ENCODE measurements at places on chromosomes 11 and 22.

GRCh38 chr11:7281809-7282208 is 30.1 kb downstream of the SYT9 start:
- DNase-seq = no peak

DNA sequence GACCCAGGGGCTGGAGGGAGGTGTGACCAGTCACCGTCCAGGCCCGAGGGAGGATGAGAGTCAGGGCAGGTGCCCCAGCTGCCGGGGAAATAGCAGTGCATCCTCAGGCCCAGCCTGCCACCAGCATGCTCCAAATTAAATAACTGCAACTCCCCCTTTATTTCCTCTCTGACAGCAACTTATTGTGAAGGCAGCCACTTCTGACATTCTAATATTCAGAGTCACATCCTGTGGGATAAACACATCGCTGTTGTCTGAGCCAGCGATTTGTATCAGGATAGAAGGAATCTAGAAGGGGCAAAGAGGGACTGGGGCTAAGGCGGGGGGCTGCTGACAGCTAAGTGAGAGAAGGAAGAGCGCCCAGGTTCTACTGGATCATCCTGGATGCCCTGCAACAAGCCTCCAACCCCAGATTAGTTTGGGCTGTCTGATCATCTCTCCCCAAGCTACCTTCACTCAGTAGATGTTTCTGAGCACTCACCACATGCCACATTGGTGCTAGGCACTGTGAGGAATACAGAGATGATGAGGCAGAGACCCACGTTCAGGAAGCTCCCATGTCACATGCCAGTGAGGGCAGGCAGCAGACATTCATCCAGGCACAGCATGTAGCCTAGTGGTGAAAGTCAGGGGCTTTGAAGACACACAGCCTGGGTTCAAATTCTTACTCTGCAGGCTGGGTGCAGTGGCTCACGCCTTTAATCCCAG is 214.1 kb downstream of the BUD13 start:
- no peak for DNase-seq

DNA sequence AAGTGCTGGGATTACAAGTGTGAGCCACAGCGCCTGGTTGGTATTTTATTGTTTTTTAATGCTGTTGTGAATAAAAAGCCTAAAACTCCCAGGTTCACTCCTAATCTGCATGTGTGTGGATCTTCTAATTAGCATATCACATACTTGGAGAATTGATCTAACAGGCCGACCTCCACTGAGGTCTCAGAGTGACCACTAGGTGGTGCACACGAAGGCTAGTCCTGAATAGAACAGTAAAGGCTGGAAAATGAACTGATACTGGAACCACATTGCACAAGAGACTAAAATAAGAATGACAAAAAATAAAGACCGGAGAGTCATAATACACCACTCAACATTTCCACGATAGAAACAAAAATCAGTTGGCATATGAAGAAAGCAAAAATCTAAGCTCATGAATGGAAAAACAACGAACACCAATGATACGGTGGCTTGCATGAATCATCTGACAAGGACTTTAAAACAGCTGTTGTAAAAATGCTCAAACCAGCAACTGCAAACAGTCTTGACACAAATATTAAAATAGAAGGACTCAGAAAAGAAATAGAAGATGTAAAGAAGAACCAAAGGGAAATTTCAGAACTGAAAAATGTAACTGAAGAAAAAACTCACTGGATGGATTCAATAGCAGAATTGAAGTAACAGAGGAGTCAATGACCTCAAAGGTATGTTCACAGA is 19.2 kb downstream of the PIM3 start:
- no peak for DNase-seq

DNA sequence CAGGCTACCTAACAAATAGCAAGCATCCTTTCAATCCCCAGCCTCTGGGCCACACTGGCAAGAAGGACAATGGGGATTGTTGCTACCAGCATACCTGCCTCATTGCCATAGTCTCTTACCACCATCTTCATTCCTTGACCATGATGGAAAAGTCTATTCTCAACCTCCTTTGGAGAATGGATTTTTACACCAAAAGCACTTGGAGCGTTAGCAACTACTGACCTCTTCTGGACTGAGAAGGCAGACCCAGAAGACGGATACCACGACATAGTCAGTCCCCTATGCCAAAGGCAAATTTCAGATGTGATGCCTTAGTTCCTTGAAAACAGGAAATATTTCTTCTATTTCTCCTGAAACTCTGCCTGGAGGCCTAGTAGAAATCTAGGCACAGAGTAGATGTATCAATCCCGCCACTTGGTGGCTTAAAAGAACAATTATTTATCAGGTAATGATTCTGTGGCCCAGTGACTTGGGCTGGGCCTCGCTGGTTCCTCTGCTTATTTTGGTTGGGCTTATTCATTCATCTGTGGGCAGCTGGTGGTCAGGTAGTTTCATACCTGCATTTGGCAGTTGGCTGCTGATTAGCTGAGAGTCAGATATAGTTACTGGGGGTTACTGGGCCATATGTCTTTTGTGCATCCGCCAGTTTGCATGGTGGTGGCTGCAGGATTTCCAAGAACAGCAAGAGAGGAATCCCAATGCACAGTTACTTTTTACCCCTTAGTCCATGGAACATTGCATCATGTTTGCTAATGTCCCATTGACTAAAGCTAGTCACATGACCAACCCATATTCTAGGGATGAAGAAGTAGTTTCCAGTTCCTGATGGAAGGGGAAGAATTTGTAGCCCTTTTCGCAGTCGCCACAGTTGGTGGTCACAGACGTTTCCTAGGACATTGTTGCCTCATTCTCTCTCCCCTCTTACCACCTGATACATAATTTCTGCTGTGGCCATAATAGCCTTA is 75.2 kb downstream of the DHCR7 start:
- DNase-seq = no peak
